ENCODE measurements at places on chromosomes 16 and 17.

GRCh38 chr16:86042393-86042792 is 143.4 kb downstream of the IRF8 start:
- DNase-seq = no peak

DNA sequence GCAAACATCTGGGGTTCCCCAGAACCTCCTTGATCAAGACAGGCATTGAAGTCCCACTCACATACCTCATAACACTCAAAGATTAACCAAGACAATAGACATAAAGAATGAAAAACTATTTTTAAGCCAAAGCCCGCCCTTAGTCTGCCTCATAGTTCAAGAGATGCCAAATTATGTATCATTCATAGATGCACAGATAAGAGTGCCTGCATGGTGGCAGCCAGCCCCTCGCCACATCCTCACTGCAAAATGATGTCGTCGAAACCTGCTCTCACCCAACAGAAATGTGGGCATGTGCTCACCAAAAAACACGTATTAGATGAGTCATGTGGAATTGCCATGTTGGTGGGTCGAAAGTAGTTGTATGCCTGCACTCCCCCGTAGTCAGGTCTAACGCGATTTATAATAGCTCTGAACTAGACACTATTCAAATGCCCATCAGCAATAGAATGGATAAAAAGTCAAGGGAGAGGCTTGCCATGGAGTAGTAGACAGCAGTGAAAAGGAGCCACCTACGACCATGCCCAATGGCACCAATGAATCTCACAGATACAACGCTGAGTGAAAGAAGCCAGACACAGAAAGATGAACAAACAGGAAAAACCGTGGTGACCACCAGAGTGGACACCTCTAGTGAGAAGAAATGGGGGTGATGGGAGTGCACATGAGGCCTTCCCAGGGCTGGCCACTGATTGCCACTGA is 64.8 kb downstream of the C16orf95 start:
- DNase-seq = no peak

DNA sequence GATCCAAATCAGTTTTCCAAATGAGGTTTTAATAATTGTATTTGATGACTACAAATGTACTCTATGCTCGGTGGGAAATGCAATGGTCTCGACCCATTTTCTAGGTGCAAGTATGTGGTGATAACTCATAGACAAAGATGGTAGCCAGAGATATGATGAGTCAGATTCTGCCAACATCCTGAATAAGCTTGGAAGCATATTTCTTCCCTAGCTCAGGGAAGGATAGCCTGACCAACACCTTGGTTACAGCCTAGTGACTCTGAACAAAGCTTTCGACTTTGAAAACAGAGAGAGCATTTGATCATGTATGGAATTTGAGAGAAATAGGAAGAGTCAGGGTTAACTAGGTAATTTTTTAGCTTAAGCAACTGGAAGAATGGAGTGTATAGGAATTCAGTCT is 128.3 kb upstream of the MYOCD start:
- no peak for DNase-seq

- DNase-seq = no peak
Observed at GRCh38 chr17:44324092-44324570, 492 bp downstream of the SLC25A39 start.

Measured in DMS153 (cell line).